Glutamatergic neuron (in vitro differentiated cells): ENCODE measurements at places on chromosomes 16 and 17. TPM values are rescaled to one million over a fixed set of nuclear protein-coding genes. Genes with fewer than 3 reads are reported as not detected.
A peak's percentile ranks its signal among the peaks of the same experiment; 100 is the strongest.

GRCh38 chr17:19717031-19717360 lies 612 bp upstream of the SLC47A2 start:
- DNase-seq: no peak

GRCh38 chr17:4641297-4642195 lies at the start of gene ALOX15:
Gene ALOX15, minus strand, starts transcription at chr17:4641678. Its CDS starts 27 bp downstream, at chr17:4641651.
- no peak for DNase-seq

Gene CCDC47
- total RNA-seq: 56.4 TPM

DNA sequence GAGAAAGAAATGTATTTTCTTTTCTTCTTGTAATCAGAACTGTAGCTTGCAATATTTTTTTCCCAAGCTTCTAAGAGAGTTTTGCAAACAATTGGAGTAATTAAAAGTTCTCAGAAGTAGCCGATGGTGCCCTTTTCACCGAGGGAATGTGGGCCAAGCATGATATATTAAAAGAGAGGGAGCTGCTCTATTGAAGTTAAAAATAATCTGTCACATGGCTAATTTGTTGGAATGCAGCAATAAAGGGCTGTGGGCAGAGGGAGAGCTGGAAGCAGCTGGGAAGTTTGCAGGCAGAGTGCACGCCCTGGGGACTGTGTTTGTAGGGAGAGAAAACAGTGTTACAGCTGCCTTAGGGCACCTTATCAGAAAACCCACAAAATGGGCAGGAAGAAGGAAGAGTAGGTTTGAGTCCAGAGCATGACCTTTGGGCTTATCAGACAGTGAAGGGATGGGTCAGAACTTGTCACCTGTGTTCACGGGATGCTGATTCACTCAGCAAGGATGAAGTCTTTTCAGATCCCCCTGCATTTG lies 18.5 kb upstream of the TERF2 start:
- DNase-seq: no peak

Gene CBFA2T3
- 126 TPM for total RNA-seq

Gene HNF1B
- not detected for total RNA-seq

Gene TNS4
- total RNA-seq: not detected

DNA sequence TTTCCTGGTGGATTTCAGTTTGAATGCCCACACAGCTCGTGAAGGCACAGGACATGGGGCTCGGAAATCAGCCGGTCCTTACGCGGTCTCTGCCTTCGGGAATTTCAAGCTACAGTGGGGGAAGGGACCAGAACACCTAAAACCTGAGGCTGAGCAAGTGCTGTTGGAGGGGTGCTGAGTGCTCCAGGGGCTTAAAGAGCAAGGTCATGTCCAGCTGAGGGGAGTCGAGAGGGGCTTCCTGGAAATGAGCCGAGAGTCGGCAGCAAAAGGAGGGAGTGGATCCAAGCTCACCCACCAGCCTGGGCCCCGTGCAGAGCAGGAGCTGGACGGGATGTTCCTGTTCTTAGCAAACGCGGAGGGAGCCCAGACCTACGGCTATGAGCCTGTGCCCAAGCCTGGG lies 73.2 kb upstream of the RPL38 start:
- DNase-seq: no peak

Gene ACSM3
- total RNA-seq: 0.91 TPM

GRCh38 chr16:68710211-68710610 lies 26.9 kb upstream of the CDH1 start:
- no peak for DNase-seq

DNA sequence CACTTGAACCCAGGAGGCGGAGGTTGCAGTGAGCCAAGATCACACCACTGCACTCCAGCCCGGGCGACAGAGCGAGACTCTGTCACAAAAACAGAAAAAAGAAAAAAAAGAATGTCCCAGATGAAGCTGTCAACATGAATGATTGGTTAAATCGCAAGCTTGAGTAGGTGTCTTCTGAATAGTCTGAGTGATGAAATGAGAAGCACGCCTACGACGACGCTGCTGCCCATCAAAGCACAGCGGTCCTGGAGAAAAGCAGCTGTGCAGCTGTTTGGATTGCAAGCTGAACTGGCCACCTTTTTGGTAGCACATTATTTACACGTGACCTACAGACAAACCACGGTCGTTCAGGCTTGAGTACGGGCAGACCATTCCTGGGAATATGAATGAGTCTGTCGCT lies 12.5 kb downstream of the ADCY9 start:
- DNase-seq: no peak

- no peak for DNase-seq
Measured at GRCh38 chr17:54259476-54259875, 436.7 kb downstream of the KIF2B start.

- no peak for DNase-seq
Measured at GRCh38 chr16:23453338-23454052, 506 bp upstream of the COG7 start.

- no peak for DNase-seq
Measured at GRCh38 chr17:41758601-41759000, 24.2 kb upstream of the HAP1 start.

DNA sequence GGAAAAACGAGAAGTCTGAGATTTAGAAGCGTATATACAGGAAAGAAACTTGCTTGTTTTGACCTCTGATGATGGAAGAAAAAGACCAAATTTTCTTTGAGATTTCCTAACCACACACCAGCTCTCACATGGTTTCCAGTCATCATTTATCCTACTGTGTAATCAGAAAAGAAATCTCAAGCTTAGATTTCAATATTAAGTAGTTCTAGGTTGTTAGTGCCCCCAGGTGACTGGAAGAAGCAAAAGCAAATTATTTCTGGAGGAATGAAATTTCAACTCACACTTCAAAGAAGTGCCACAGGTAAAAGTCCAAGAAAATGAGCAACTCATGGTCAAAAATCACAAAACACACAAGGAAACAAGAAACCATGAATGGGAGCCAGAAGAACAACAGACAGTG lies 51.8 kb upstream of the KDM6B start:
- no peak for DNase-seq

GRCh38 chr17:57004944-57005579 lies 27.1 kb downstream of the SCPEP1 start:
- DNase-seq: no peak

DNA sequence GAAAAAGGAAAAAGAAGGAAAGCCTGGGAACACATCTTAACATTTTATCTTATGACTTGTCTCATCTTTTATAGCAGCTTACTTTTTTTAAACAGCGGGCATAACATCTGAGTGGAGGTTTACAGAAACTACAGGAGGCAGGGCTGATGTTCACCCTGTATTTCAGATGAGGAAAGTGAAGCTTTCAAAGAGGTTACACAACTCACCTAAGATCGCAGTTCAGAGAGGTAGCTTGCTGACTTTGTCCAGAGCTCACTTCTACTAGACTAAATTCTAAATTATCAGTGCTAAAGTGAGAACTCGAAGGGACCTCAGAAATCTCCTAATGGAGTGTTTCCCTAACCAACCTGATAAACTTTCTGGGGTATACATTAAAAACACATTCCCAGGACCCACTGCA lies 3.7 kb downstream of the MBTD1 start:
- no peak for DNase-seq

Gene FOXN1
- total RNA-seq: not detected

Gene IRF8
- 1.0 TPM for total RNA-seq

GRCh38 chr16:87213536-87213935 lies 103.7 kb downstream of the C16orf95 start:
- no peak for DNase-seq

DNA sequence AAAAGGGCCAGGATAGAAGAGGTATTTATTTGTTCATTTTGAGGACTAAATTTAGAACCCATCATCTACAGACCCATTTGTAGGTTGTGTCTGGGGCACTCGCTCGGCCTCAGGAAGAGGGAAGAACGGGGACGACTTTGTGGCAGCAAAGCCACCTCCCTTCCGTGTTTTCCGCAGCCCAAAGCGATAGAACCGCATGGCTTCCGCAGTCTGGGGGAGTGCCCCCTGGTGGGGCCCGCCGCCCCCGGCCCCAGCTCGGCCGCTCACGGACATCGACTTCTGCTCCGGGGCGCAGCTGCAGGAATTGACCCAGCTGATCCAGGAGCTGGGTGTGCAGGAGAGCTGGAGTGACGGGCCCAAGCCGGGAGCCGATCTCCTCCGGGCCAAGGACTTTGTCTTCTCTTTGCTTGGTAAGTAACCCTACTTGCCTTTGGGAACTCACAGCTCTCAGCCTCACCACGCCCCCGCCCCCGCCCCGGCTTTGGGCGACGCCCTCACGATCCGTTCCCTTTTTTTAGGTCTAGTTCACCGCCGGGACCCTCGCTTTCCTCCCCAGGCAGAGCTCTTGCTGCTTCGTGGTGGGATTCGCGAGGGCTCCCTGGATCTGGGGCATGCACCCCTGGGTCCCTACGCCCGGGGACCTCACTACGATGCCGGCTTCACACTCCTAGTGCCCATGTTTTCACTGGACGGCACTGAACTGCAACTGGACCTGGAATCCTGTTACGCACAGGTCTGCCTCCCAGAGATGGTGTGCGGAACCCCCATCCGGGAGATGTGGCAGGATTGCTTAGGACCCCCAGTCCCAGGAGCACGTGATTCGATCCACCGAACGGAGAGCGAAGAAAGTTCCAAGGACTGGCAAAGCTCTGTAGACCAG lies 681 bp downstream of the TMEM102 start:
- DNase-seq: peak; percentile 53

GRCh38 chr17:72366626-72367025 lies 245.8 kb downstream of the SOX9 start:
- no peak for DNase-seq

GRCh38 chr16:61544165-61544564 lies 492.1 kb downstream of the CDH8 start:
- DNase-seq: no peak

Gene TIMP2
- 121 TPM for total RNA-seq

DNA sequence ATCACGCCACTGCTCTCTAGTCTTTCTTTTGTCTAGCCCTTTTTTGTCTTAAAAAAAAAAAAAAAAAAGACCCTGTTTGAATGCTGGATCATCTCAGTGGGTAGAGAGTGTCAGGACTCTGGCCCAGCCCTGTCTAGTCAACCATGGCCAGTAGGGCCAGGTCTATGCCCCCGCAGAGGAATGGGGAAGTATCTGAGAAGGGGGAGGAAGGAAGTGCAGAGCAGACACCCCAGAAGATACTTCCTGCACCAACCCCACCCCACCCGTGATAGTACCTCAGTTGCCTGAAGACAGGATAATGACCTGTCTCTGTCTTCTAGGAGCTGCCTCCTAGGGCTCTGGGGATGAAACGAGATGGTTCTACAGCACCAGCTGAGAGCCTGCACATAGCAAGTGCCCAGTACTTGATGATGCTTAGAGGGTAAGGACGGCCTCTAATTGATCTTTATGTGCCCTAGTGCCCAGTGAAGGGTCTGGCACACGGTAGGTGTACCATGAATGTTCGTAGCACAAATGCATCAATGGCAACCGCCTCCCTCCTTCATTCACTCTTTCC lies 55.4 kb downstream of the ABAT start:
- DNase-seq: no peak

GRCh38 chr17:49494986-49495841 lies at the start of gene NGFR:
Gene NGFR, plus strand, starts transcription at chr17:49495293. Its CDS starts 125 bp downstream, at chr17:49495418.
- DNase-seq: peak; percentile 71

GRCh38 chr16:1026057-1026783 lies 44.6 kb downstream of the SOX8 start:
- DNase-seq: no peak

Gene JPH3
- total RNA-seq: 10.5 TPM

DNA sequence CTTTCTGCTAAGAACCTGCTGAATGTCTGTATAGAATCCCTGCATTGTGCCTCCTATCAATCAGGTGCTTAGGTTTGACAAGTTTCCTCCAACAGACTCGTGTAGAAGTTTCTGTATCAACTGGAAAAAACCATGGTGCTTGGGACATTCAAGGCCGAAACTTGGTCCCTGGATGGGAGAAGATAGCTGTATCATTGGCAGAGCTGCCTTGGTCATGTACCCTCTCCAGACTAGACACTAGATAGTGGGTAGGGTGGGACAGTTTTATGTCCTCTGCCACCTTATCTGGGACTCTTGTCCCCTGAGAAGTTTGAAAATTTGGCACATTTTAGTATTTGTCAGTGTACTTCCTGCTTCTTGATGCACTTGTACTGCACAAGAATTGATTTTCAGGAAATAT lies 520.8 kb downstream of the WWOX start:
- DNase-seq: no peak

Gene TLCD1
- total RNA-seq: 8.2 TPM

- DNase-seq: no peak
Measured at GRCh38 chr17:79272666-79273219, 198.1 kb downstream of the ENGASE start.

DNA sequence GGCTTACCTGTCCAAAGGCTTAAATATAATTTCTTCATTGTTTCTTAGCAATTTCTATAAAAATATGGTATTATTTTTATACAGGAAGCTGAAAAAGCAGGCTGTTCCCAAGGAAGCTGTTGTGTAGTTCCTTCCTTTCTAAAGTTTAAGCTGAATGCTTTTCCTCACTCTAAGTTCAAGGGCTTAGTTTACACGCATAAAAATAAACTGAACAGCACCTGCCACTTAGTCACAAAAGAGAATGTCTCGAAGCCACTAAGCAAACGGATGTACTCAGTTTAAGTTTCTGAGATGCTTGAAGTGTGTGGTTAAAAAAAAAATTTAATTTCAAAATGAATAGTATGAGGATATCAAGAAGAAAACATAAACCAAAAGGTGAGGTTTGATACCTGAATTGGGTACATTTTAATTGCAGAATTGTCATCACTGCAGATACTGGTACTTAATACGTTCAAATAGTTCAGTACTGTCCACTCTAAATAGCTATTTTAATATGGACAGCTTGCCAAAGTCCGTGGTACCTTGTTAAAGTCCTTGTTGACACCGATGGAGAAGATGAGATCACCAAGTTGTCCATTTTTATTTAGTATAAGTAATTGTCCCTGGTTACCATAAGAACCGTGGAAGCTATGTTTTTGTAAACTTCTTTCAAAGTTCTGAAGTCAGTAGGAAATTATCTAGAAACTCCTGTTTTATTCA lies 38.1 kb downstream of the MRTFB start:
- DNase-seq: no peak

DNA sequence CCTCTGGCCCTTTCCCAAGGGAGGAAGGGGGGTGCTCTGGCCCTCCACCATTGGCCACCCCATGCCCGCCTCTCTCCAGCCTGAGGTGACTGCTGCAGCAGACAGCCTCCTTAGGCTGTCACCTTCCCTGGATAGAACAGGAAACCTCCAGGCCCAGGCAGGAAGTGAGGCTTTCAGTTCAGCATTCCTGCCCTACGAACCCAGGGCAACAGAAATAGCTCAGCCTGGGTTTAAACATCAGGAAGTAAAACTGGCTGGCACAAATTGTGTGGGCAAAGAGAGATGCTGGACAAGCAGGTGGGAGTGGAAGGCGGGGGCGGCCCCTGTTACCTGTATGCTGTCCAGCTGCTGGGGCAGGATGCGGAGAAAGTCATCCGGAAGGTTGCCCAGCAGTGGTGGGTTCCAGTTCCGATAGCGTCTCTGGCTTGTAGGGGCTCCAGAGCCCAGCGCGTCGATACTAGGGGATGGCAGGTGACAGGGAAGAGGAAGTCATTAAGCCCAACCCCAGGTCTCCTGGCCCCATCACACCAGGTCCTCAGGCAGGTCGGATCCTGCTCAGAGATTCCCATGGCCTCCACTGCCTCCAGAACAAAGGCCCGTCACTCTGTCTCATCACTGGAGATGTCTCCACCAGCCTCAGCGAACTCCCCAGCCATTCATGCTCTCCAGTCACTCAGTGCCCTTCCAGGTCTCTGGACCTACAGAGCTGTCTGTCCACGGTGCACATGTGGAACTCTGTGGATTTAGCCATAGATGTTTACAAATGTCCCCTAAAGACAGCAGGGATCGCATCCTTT lies 23.6 kb upstream of the MRPS23 start:
- no peak for DNase-seq

GRCh38 chr17:58193641-58194255 lies 1.2 kb downstream of the EPX start:
- no peak for DNase-seq

GRCh38 chr17:15488557-15488956 lies 21.1 kb upstream of the CDRT4 start:
- DNase-seq: no peak

- DNase-seq: peak; percentile 84
Measured at GRCh38 chr17:2336852-2337543, at the start of gene SGSM2. Gene SGSM2, plus strand, starts transcription at chr17:2337501. Its CDS starts 188 bp downstream, at chr17:2337689.

Gene SKAP1
- total RNA-seq: not detected
